ENCODE measurements at places on chromosomes 12 and 14.

DNA sequence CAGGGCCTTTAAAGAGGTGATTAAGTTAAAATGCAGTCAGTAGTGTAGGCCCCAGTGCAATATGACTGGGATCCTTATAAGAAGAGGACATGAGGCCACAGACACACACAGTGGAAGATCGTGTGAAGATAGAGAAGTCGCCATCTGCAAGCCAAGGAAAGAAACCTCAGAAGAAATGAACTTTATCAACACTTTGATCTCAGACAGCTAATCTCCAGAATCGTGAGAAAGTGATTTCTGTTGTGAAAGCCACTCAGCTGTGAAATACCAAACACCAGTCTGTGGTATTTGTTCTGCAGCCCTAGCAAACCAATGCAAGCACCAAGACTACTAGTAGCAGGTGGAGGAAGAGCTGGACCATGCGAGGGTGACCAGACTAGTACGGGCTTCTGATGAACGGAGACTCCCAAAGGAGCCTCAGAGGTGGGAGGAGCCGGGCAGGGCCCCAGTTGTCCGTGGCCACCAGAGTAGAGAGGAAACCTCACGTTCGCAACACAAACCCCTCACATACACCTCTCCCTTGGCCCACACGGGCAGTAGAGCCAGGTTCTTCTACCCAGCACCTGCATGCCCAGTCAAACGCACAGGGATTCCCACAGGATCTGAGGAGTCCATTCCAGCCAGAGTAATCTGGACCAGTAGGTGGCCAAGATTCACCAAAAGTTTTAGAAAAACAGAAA is 243.0 kb downstream of the TTC8 start:
- DNase-seq, result no peak

- no peak for DNase-seq
Measured at GRCh38 chr14:74940956-74941565, 14.3 kb downstream of the PGF start.

GRCh38 chr12:7042842-7043241 is 17.7 kb upstream of the C1S start:
- no peak for DNase-seq

GRCh38 chr12:117900561-117900960 is 68.2 kb downstream of the KSR2 start:
- no peak for DNase-seq

- no peak for DNase-seq
Measured at GRCh38 chr14:104887623-104888488, 22.8 kb downstream of the CEP170B start.

DNA sequence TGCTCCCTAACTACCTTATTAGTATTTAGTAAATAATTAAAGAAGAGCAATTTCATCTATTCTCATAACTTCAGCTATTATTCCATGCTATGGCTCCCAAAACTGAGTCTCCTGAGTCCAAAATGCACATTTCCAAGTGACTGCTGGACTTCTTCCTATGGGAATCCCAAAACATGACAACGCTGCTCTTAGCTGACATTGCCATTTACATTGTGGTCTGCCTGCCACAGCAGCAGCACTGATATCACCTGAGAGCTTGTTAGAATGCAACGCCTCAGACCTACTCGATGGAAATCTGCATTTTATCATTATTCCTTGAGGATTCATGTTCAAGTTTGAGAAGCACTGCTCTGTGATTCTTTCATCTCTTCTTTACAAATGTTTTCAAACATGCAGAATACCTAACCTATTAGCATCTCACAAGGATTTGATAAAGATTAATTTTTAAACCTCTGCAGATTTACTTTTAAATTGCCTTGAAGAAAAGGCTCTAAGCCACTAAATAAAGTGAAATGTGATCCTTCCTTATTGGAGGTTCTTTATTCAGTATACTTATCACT is 77.7 kb downstream of the SEC23A start:
- no peak for DNase-seq

GRCh38 chr14:69712599-69713088 is 54.3 kb upstream of the SRSF5 start:
- no peak for DNase-seq

Data from spinal cord (tissue), 10 donors.